ENCODE measurements at places on chromosomes 12 and 14.

DNA sequence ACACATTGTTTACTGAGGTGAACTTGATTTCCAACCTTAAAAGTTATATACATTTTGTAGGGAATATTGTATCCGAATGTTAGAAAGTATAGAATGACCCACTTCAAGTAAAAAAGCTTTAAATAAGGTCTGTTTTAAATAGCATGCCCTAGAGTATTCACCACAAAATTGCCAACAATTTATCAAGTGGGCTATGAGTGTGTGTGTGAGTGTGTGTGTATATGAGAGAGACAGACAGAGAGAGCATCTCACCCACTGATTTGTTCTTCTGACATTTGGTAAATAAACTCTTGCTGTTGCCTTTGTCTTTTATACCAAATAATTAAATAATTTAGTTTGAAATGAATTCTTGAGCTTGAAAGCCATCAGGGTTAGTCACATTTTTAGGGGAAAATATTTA, 29.8 kb upstream of the RAP1B start:
- no peak for DNase-seq

DNA sequence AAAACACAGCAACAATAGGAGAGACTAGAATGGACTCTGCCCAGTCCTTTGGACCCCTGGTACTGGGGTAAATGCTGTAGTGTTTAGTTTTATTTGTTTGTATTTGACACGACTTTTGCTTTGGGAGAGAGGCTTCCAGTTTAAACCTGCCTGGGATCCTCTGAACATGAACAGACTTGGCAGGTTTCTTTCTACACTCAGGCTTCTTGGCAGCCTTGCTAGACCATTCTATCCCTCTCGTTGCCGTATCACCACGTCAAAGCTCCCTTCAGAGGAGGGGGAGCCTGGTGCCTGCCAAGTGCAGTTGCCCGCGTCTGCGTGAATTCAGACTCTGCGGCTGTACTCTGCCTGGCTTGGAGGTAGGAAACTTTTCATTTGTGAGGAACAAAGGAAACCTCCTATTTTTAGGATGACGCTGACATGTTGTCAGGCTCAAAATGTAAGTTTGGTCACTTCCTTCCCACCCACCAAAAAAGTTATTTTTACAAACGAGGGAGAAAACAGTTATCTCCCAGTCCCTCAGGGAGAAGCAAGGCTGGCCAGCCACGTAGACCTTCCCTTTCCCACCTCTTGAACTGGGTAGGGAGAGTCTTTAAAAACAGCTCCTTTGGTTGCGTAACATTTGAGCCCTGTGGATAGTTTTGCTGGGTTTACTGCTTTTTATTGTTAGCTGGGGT, 25.9 kb downstream of the CD9 start:
- peak; percentile 88 for DNase-seq

- DNase-seq = no peak
Observed at GRCh38 chr12:132561427-132562156, 48.8 kb downstream of the LRCOL1 start.

GRCh38 chr12:25583545-25583944, 30.5 kb upstream of the LMNTD1 start:
- no peak for DNase-seq

DNA sequence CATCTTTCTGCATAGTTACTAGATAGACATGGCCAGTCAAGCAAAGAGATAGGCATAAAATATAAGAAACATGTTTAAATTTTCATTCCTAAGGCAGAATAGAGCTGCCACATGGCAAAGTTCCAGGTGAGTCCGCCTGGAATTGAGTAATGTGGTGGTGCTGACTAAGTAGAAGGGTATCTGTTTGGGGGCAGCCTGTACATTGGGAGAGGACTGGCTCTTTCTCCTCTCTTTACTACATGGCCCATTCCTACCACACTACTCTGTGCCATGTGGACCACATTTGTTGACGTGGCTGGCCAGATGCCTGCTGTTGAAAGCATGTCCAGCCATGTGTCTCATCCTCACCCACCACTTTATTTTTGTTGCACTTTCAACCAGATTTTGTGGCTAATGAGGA, 354.0 kb downstream of the ETNK1 start:
- peak; percentile 89 for DNase-seq

- DNase-seq = peak; percentile 89
Observed at GRCh38 chr12:27595231-27595642, 71.2 kb downstream of the PPFIBP1 start.

GRCh38 chr14:35470755-35471154, 63.2 kb upstream of the INSM2 start:
- peak; percentile 4 for DNase-seq

DNA sequence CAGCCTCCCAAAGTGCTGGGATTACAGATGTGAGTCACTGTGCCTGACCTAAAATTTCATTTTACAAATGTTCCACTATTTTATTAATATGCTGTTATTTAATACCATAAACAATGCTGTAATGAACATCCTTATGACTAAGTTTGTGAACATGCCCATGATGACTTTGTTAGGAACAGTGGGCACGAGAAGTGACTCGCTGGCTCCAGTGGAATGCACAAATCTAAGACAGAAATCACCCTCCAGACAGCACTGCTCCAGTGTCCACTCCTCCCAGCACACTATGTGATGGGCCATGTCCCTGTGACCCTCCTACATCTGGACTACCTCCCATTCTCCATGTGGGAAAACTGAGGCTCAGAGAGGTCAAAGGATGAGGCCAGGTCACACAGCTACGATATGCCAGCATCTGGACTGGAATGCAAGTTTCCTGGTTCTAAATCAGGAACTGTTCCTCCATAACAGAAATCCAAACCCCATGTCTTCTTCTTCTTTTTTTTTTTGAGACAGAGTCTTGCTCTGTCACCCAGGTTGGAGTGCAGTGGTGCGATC, 57.9 kb downstream of the GPR68 start:
- DNase-seq = no peak

DNA sequence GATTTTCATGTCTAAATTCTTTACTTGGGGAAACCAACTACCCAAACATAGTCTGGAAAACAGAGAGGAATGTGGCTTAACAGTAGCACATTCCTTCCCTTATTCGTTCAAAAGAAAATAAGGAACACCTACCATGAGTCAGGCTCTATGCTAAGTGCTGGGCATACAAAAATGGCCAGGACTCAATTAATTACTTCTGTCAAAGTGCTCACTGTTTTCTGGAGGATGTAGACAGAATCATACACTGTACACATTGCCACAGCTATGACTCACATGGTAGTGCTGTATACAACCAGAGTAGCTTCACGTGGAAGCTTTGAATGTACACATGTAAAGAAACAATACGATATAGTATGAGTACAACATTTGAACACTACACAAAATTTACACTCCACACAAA, 50.1 kb downstream of the SLC25A21 start:
- DNase-seq = peak; percentile 75

- DNase-seq = no peak
Observed at GRCh38 chr14:38420048-38420447, 164.2 kb upstream of the CLEC14A start.

DNA sequence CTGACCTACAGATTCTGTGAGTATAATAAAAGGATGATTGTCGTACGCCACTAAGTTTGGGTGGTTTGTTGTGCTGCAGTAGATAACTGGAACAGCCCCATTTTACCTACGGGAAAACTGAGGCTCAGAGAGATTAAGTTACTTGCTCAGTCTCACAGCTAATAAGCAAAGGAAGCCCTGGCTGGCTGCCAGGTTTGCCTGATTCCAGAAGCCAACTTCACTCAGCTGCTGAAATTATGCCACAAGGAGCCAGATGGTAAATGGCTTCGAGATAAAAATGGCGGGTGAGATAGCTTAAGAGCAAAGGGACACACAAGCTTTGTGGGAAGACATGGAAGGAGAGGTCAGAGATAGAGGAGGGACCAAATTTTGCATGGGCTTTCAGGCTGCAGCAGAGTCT, 191.5 kb upstream of the NOS1 start:
- DNase-seq = no peak

GRCh38 chr12:87413784-87414183, 615.4 kb downstream of the C12orf50 start:
- peak; percentile 49 for DNase-seq

DNA sequence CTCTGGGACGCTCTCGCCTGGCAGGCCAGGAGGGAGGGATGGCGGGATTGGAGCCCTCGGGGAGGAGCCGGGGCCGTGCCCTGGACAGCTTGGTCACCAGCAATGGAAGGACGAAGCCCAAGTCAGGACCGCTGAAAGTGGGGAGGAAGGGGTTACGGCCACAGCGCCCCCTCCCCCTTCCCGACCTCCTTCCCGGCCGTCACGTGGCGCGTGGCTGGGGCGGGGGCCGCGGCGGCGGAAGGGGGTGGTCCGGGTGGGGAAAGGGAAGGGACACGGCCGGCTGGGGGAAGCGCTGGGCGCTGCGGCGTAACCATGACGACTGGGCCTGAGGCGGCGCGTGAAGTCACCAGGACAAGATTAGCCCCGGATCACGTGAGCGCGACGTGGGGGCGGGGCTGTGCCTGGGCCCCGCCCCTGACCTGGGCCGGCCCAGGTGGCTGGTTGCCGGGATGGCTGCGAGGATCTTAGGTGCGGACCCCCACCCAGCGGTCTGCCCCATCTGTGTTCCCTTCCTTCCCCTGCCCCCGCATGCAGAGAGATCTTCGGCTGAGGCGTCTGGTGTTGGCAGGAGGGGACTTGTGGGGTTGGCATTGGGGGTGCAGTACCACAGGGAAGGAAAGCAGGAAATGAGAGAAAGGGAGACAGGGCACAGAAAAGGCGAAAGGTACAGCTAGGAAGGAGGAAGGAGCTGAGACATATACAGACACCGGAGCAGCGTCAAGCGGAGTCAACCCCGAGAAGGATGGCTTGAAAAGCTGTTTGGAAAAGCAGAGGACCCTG, 6.2 kb downstream of the MAP3K12 start:
- peak; percentile 49 for DNase-seq

DNA sequence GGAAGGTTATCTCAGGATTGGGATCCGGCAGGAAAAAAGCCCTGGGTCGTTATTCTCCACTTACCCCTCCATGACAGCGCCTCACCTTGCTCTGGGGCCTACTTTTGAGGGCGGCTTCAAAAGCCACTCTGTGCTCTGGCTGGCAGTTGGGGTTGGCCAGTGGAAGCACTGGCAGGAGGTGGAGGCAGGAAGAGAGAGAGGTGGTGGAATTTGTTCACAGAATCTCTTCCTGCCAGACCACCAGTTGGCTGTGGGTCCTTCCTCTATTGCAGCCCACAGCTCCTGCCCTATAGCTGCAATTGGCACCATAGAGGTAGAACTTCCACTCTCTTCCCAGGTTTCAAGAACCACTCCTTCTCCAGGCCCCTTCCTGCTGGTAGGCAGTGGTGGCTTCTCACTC, 32.7 kb upstream of the SDR39U1 start:
- DNase-seq = no peak

GRCh38 chr12:46470036-46470627, 97.6 kb upstream of the SLC38A2 start:
- no peak for DNase-seq

- no peak for DNase-seq
Observed at GRCh38 chr12:51320311-51320694, 3.7 kb downstream of the BIN2 start.

GRCh38 chr12:102118874-102119273, 1.0 kb downstream of the NUP37 start:
- no peak for DNase-seq

DNA sequence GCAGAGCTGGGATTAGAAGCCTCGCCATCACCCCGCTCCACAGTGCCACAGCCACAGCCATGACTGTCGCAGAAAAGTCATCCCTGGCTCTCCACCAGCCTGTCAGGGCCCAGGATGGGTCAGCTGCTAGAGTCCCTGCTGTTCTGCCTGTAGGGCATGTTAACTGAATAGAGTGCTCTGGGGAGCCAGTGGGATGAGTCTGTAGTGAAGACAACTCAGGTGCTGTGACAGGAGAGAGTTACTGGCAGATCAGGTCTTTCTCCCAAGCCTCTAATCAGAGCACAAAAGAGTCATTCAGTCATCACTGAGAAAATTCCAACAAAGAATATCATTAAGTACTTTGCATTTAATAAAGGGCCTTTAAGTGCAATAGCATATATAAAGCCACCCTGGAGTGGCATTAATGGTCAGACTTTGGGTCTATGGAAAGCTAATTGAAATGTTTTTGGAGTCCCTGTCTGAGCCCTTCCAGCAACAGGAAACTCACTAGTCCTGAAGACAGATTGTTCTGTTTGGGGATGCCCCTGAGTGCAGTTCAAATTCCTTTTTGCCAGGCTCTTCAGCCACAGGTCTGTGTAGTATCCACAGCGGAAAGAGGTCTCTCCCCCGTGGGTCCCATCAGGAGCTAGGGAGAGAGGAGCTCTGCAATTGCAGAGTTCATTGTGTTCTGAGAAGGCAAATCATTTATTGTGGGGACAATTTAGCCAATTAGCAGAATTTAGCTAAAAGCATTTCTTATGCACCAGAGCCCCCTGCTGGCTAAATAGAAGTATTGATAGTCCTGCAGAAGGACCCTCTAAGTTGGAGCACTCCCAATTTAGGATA, 45.2 kb upstream of the C14orf132 start:
- peak; percentile 44 for DNase-seq

GRCh38 chr14:102208741-102209140, 69.0 kb downstream of the WDR20 start:
- DNase-seq = no peak

DNA sequence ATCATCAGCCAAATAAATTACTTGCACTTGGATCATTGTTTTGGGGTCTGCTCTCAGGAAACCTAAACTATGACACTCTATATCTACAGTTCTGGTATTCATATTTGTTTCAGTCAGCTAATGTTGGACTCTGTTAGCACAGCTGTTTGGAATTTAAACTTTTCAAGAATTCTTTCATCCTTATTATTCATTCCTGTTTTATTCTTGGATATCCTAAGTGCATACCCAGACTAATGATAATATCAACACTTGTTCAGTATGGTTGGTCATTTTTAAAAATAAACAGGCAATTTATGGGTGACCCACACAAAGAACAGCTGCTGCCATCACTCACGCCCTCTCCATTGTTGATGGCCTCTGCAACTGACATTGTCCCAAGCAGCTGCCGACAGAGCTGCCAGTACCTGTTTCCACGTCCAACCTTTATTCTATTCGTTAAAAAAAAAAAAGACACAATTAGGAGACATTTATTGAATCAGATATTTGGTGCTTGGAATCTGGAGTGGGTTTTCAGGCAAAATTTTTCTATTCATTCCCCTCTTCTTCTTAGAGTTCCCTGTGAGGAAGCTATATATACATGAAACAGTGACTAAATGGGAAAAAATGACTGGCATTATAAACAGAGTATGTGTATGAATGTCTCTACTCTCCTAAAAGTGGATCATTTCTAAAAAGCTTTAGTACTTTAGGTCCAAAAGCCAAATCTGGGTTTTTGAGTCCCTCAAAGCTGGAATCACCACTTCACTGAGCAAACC, 252.1 kb upstream of the NAV3 start:
- no peak for DNase-seq

DNA sequence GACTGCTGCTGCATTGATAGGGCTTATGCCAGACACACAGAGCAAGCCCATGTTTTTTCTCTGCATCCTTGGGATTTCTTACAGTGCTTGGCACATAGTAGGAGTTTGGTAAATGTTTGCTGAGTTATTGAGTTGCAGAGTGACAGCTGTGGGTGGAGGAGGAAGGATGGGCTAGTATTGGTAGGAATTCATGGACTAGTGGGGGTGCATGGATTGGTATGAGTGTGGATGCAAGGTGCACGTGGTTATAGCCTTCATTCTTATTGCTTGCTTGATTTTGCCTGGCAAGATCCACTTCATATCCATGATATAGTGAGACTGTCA, 11.4 kb downstream of the RGS6 start:
- DNase-seq = no peak
